ENCODE measurements at places on chromosomes 16 and 17.

GRCh38 chr16:52545898-52546266, 1.1 kb downstream of the TOX3 start:
- no peak for DNase-seq

DNA sequence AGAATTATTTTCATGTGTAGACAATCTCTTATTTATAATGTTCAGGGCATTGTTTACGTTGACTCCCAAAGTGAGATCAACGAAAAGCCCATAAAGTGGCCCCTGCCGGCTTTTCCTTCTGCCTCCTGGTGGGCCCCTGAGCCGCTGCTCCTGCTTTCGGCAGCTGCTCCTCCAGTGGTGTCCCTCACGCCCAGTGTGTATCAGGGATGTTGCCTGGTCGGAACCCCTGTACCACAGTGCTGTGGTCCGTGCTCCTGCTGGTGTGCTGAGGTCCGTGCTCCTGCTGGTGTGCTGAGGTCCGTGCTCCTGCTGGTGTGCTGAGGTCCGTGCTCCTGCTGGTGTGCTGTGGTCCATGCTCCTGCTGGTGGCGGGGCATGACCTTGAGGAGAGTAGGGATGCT, 107.6 kb downstream of the BANP start:
- DNase-seq = no peak

- no peak for DNase-seq
These were observed 21.6 kb upstream of the TOB1 start for GRCh38 chr17:50887705-50888245.

- DNase-seq = no peak
These were observed 29.8 kb downstream of the LRRC36 start for GRCh38 chr16:67356396-67356795.

DNA sequence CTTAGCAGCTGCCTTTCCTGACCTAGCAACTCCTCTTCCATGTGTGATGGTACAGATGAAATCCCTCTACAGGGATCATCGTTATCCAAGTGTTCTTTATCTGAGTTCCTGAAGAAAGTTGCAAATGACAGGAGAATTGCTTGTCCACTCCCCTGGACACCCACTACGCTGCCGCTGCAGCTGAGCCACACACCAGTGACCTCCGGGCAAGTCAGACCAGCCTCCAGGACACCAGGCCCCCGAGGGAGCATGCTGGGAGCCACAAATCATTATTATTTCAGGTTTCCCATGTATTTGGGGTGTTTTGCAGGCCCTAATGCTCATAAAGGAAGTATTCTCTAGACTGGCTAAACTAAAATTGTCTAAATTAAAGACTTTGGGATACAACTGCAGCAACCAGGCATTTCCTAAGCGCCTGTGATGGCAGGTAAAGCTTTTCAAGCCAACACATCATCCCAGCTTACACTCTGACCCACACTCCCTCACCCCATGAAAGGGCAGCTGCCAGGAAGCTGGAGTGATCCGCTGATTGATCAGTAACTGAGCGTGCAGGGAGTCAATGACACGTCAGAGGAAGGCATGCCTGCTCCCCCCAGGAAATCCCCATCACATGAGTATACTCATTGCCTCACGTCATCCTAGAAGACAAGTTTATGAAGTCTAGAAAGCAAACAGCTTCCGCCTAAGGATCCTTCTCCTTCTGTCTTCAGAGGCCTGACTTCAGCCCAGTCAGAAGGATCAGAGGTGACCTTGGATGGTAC, 14.4 kb downstream of the FA2H start:
- DNase-seq = no peak

- DNase-seq = no peak
These were observed 26.6 kb downstream of the STH start for GRCh38 chr17:46025510-46026165.

DNA sequence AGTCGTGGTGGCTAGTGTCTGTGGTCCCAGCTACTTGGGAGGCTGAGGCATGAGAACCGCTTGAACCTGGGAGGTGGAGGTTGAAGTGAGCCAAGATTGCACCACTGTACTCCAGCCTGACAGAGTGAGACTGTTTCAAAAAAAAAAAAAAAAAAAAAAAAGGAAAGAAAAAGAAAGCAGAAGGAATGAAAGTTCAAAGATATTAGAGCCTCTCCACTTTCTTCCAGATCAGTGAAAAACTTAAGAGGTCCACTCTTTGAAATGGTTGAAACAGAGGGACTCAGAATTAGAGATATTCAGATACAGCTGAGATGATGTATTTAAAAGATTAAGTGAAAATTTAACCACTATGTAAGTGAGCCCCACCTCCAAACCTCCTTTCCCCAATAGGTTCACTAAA, 16.8 kb downstream of the MED13 start:
- DNase-seq = no peak

- no peak for DNase-seq
These were observed 15.5 kb downstream of the ZNHIT3 start for GRCh38 chr17:36501963-36502362.

DNA sequence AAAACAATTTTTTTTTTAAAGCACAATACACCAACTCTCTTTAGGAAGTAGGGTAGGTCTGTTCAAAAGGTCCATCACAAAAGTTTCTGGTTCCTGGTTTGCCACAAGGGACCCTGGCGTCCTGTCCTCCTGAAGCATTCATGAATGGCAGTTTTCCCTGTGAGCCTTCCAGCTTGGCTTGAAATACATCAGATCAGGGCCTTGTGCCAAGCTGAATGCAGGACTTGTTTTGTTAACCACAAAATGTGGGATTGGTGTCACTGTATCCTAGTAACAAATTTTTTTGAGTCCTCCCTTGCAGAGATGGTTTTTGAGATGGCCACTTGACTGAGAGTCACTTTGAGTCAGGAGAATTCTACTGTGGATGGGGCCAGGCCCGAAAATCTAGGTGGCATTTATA, 3.9 kb downstream of the GNAO1 start:
- no peak for DNase-seq

DNA sequence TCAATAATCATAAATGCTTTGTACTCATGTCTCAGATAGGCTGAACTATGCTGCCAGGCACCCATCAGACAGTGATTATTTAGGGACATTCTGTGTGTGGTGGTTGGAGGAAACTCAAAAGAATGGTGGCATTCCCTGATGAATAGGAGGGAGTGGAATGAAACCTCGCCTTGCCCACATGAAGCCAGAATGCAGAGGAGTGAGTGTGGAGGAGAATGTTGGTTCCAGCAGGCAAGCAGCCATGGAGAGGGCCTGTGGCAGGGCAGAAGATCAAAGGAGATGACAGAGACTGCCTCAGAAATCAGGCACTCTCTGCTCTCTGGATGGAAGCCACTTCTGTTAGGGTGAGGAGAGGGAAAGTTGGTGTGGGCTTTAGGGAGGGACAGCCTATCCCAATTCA, 22.5 kb downstream of the KCTD19 start:
- DNase-seq = no peak

Measured in stimulated activated CD8-positive, alpha-beta memory T cell treated with anti-CD3 and anti-CD28 coated beads, Interleukin-15, amount 100 ng/mL, for 48 hours (primary cell).